ENCODE measurements at places on chromosomes 1 and 21. TPM values are rescaled to one million over a fixed set of nuclear protein-coding genes. Genes with fewer than 3 reads are reported as not detected.

TMCO1 gene
- polyA plus RNA-seq: 117 TPM

CCDC185 gene
- polyA plus RNA-seq: 0.16 TPM

SPRR2B gene
- polyA plus RNA-seq: not detected

C1orf105 gene
- polyA plus RNA-seq: not detected

CD5L gene
- polyA plus RNA-seq: 0.46 TPM

PTPRC gene
- polyA plus RNA-seq: 8.0 TPM

- no peak for DNase-seq
Observed at GRCh38 chr1:1123581-1124507, 8.0 kb upstream of the C1orf159 start.

DNA sequence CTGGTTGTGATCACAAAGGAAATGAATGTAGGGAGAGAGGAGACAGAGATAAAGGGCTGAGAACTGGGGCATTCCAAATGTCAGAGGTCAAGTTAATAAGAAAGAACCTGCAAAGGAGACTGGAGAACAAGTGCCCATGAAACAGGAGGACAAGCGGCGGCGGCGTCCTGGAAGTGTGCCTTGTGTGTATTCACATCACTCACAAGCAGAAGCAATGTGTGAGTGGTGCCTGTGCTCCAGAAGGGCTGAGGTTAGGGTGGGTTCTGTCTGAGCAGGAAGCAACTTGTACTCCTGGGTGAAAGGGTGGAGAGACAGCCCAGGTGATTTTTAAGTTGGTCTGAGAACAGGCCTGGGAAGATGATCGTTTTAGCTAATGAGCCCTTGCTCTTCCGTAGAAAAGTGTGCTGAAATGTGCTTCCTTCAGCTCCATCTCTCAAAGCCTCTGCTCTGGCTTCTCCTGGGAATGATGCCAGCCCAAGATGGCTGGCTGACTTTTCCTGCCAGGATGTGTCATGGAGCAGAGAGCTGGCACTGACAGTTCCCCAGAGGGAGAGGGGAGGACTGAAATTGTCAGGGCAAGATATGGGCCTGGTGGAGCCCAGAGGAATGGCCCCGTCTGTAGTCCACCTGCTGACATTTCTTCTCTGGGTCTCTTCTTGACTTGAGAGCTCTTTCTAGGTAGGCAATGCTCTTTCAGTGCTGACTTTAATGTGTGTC is 25.1 kb upstream of the PLEKHA6 start:
- DNase-seq: no peak

DNA sequence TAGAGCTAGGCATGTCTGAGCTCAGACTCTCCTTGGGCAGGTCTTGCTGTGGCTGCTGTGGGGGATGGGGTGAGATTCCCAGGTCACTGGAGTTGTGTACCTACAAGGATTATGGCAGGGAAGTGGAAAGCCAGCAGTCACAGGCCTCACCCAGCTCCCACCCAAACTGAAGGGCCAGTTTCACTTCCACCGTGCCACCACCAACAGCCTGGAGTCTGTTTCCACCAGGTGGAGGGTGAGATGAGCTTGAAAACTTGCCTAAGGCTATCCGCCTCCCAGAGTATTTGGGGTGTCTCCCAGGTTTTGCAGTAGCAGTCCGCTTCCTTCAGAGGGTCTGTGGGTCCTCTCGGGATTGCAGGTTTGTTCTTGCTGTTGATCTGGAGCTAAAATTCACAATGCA is 327.7 kb downstream of the PTPRC start:
- DNase-seq: no peak

- no peak for DNase-seq
Observed at GRCh38 chr1:200934676-200935245, 40.1 kb downstream of the INAVA start.

GRCh38 chr1:167013108-167013929 is 24.2 kb downstream of the MAEL start:
- no peak for DNase-seq

DNA sequence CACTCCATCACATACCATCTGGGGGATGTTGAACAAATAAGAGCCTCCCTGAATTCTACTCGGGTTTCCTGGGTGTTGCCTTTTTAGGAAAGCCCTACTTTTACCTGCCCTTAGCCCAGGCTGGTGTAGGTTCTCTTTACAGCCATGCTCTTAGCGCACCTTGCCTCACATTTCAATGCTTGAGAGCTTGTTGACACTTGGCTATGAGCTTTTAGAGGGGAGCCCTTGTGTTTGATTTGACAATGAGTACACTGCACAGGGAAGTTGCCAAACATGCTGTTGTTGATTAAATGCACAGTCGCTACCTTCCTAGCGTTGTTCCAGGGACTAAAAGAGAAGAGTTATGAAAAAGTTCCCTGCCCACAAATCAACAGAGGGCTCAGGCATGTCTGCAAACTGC is 103.8 kb downstream of the TRABD2B start:
- no peak for DNase-seq

- DNase-seq: peak; percentile 79
Observed at GRCh38 chr1:93625582-93626327, 55.9 kb downstream of the BCAR3 start.

GRCh38 chr1:102191723-102192122 is 195.0 kb upstream of the OLFM3 start:
- peak; percentile 87 for DNase-seq

- DNase-seq: no peak
Observed at GRCh38 chr1:223233019-223233409, 90.0 kb upstream of the TLR5 start.

GRCh38 chr1:160293020-160293968 is 8.4 kb upstream of the PEX19 start:
- DNase-seq: no peak

- DNase-seq: no peak
Observed at GRCh38 chr1:245576323-245576722, 421.5 kb downstream of the KIF26B start.

- DNase-seq: peak; percentile 61
Observed at GRCh38 chr1:162206749-162207635, 137.5 kb downstream of the NOS1AP start.

GRCh38 chr1:184641894-184642293 is 112.8 kb downstream of the EDEM3 start:
- no peak for DNase-seq

- no peak for DNase-seq
Observed at GRCh38 chr1:209062081-209062620, 521.4 kb upstream of the CAMK1G start.

GRCh38 chr1:191662746-191663145 is 495.5 kb upstream of the RGS18 start:
- no peak for DNase-seq

DNA sequence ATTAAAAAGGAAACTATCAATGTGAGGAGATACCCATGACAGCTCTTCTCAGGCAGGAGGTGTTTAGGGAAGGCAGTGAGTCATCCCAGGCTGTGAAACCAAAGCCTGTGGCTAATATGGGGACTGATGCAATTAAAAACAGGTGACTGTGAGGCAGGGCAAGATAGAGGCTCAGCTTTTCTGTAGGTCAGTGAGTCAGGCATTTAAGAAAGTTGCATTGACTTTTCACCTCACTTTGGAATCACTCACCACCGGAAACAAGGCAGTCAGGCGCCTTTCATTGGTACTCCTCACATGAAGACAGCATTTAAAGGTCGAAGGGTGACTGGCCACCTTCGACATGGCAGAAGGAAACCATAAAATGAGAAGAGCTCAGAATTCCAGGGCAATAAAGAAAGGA is 54.5 kb downstream of the PAPPA2 start:
- no peak for DNase-seq

- no peak for DNase-seq
Observed at GRCh38 chr1:53592521-53592982, 133.4 kb downstream of the DMRTB1 start.

DNA sequence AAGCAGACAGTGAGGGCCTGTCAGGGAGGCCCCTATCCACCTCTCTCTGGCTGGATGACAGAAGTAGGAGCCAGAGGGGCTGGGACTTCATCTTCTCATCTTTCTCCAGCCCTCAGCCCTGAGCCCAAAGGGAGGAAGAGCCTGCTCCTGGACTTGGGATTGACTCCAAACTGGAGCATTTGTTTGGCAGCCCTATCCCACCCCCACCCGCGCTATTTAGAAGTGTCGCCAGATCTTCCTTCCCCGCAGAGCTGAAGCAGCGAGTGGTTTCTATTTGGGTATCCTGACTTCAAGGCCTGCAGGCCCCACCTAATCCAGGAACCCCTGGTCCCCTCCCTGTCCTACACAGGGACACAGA is 9.6 kb downstream of the NES start:
- peak; percentile 89 for DNase-seq

DNA sequence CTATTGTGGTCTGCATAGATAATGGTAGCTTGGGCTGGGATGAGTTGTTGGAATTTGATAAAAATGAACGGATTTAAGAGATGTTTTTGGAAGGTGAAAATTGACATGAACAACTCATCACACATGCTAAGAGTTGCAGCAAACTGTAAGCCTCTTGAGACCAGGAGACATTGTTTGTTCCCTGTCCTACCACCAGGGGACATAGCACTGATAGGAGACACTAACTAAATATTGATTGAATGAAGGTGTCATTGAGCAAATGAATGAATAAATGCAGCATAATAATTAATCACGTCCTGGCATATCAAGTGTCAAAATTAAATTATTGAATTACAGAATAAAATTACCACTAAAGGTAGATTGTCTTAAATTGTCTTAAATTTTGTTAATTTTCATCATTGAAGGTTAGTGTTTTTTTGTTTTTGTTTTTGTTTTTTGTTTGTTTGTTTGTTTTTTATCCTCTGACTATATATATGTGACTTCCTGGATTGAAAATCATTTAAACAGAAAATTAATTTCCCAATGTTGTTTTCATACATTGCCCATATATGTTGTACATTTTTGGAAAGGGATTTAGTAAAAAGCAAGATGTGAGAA is 285.3 kb upstream of the C1orf105 start:
- no peak for DNase-seq
